ENCODE measurements at places on chromosomes 13 and 19. TPM values are rescaled to one million over a fixed set of nuclear protein-coding genes. Genes with fewer than 3 reads are reported as not detected.

DNA sequence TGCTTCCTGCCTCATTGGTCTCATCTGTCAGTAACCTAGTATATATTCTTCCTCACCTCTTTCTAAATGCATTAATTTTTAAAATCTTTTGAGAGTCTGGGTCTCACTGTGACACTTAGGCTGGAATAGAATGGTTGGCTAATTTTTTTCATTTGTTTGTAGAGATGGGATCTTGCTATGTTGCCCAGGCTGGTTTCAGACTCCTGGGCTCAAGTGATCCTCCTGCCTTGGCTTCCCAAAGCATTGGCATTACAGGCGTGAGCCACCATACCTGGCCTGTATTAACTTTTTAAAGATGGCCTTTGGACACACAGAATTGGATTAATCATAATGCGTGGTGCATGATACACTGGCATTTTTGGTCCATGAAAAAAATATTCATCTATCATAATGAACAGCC lies 29.9 kb downstream of the SIPA1L3 start:
- DNase-seq, result no peak

DNA sequence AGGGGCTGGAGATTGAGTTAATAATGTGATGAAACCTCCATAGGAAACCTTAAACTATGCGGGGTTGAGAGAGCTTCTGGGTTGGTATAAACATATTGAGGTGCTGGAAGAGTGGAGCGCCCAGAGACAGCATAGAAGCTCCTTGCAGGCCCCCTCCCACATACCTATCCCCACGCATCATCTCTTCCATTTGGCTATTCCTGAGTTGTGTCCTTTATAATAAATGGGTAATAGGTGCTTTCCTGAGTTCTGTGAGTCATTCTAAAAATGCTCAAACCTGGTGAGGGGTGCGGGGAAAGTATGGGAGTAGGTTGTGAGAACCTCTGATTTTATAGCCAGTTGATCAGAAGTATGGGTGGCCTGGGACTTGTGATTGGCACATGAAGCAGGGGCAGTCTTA lies 14.6 kb downstream of the CCDC122 start:
- DNase-seq, result no peak

DNA sequence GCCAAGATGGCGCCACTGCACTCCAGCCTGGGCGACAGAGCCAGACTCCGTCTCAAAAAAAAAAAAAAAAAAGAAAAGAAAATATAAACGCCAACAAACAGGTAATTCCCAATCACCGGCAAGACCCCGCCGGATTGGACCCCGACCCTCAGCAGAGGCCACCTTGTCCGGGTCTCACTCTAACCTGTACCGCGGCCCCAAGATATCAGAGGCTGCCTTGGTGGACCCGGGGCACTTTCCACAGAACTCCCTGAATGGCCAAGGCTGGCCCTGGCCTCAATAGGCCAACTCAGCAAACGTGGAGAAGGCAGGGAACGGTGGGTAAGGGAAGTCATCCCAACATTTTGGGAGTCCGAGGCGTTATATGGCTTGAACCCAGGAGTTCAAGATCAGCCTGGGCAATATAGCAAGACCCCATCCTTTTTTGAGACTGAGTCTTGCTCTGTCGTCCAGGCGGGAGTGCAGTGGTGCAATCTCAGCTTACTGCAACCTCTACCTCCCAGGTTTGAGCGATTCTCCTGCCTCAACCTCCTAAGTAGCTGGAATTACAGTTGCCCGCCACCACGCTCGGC lies 27.8 kb downstream of the MAN2B1 start:
- no peak for DNase-seq

The FREM2 gene
- total RNA-seq, result not detected

DNA sequence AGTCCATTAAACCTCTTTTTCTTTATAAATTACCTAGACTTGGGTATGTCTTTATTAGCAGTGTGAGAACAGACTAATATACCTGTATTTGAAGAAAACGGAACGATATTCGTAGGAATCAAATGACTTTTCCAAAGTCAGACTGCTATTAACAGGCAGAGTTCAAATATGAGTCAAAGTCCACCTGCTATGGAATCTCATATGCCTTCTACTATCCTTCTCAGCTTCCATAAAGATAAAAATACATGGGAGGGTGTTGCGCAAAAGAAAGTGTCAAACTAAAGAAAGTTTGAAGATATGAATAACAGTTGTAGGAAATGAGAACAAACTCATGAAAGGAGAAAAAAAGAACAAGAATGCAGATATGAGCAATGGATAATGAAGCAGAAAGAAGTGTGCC lies 704.6 kb downstream of the EFNB2 start:
- no peak for DNase-seq

GRCh38 chr13:78598116-78598781 lies 5.1 kb downstream of the POU4F1 start:
- DNase-seq, result no peak

The STOML3 gene
- not detected for total RNA-seq
